NCI-H526 treated with DMSO at 0.1 percent for 48 hours (cell line): ENCODE measurements at places on chromosomes 3 and 15.

DNA sequence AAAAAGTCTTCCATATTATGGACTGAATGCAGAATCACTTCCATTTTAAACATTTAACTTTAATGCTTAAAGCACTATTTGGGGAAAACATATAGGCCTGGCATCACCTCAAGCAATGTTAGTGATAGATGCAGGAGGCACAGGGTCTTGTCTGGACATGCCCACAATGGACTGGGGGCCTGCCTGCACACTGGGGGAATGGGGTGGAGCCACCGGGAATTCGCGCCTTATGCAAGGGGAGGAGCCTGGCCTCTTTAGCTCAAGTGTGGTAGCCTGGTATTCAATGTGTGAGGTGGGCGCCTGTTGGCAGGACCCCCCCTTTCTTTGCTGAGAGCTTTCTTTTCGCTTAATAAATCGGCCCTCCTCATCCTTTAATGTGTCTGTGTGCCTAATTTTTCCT, 29.9 kb downstream of the ACKR4 start:
- no peak for DNase-seq

- no peak for DNase-seq
Measured at GRCh38 chr3:21587894-21588293, 163.1 kb downstream of the ZNF385D start.

- DNase-seq = no peak
Measured at GRCh38 chr15:76626611-76627010, 278.5 kb downstream of the SCAPER start.

GRCh38 chr3:122350814-122351418, 25.9 kb downstream of the CSTA start:
- no peak for DNase-seq

GRCh38 chr15:92158426-92158825, 235.3 kb upstream of the ST8SIA2 start:
- no peak for DNase-seq

- DNase-seq = no peak
Measured at GRCh38 chr3:126155280-126155640, 25.1 kb downstream of the ALDH1L1 start.

GRCh38 chr3:170953229-170953628, 44.8 kb upstream of the EIF5A2 start:
- DNase-seq = no peak

DNA sequence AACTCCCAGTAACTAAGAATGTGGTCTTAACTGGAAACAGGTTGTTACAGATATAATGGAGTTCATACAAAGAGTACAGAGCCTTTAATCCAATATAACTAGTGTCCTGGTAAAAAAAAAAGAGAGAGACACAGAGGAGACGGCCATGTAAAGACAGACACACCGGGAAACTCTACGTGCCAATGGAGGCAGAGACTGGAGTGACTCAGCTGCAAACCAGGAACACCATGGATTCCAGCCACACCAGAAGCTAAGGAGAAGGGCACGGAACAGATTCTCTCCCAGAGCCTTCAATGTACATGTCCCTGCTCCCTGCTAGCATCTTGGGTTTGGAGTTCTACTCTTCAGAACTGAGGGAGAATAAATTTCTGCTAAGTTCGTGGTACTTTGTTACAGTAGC, 4.5 kb downstream of the RNF168 start:
- no peak for DNase-seq

DNA sequence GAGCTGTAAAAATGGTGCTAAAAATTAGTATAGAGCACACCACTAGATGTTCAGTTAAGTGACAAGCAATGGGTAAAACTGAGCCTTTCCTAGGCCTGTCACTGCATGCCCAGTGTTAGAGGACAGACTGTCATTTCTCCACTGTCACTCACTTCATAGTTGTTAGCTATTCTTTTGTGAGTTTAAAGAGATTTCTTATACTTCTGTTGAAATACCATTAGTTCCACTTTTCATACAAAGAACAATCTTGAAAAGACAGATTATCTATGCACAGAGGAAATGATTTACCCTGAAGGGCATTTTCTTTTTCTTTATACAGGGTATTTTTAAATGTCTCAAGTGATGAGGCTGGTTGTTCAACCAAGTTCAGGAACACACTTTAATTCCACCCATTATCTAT, 28.3 kb upstream of the CHMP2B start:
- DNase-seq = no peak

- no peak for DNase-seq
Measured at GRCh38 chr3:9976721-9977709, 9.6 kb downstream of the EMC3 start.

- no peak for DNase-seq
Measured at GRCh38 chr15:64507845-64508244, 47.5 kb downstream of the ZNF609 start.

DNA sequence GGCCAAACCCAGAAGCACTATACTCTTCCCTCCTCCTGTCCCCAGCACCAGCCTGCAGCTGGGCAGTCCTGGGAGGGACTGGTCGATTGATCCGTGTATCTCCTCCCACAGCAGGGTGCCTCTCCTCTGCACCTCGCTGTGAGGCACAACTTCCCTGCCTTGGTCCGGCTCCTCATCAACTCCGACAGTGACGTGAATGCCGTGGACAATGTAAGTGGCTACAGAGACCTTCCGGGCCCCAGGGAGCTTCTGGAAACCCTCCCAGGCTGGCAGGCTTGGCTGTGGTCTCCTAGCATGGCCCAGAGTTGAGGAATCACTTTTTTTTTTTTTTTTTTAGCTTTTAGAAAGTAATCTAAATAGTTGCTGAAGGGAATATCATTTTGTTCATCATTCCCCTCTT, 30.7 kb downstream of the ANKDD1A start:
- DNase-seq = no peak

DNA sequence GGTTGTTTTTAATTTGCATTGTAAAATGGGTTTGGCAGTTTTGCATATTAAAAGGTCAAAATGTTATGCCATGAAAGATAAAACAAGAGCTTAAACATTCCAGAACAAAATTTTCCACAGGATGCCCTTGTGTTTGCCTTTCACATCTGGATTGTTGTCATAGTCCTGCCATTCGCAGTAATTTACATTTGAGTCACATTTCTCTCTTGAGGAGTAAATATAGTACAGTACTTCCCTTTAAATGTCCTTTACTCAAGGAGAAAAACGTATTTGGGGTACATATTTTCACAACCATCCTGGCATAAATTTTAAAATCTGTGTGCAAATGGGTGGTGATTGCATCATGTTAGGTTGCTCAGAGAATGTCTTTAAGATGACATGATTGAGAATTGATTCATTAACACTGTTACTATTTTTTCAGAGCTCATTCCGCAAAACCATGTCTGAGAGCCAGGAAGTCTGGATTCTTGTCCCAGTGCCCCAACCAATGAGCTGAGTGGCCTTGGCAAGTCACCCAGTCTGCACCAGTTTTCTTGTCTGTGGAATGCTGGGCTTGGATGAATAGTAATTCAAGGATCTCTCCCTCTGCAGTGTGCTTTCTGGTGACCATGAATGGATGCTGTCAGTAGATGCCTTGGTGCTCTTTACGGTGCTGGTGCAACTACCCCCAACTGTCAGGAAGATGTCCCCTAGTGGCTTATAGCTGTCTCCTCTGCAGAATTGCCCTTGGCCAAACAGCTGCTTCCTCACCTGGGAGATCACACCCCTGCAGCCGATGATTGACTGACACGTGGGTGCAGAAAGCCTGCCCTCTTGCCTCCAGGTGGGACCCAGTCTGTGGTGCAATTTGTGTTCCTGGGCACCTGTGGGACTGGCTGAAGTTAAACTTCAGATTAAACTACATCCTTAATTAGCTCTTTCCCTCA, 43.0 kb downstream of the ABHD5 start:
- DNase-seq = peak; percentile 6

DNA sequence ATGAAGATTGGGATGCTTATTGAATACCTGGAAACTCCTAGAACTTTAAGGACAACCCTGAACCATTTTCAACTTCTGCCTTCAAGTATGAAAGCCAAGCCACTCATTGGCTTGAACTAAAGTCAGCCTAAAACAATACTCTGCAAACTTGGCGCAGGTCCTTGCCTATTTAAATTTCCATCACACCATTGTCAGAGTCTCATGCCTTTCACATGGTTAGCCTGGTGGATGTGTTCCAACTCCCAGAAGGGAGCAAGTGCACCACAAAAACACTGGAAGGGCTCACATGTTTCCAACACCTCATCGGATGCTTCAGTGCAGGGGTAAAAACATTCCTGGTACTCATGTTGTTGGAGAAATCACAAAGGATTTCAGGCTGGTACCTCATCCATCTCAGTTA, 511.6 kb upstream of the MDFIC2 start:
- no peak for DNase-seq

GRCh38 chr3:69710153-69710977, 28.9 kb upstream of the MITF start:
- DNase-seq = no peak

GRCh38 chr3:3662610-3663009, 136.6 kb upstream of the LRRN1 start:
- no peak for DNase-seq

GRCh38 chr15:90362936-90363212, 10.8 kb downstream of the ZNF774 start:
- no peak for DNase-seq

- DNase-seq = no peak
Measured at GRCh38 chr3:194300382-194300758, 50.8 kb downstream of the CPN2 start.

DNA sequence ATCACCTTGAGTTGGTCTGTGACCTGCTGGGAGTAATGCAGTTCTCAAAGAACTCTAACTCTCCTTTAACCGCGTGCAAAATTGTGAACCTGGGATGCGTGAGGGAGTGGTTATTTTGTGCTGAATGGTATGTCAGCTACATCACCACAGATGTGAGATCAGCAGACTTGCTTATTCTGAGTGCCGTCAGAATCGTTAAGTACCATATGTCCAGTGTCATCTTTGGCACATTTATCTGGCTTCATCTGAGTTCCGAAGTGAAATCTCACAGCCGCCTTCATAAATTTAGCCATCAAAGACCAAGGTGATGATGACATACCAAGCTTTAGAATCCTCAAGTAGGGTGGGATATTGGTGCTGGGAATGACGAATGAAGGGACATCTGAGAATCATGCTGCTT, 347.2 kb upstream of the TPRG1 start:
- DNase-seq = no peak

DNA sequence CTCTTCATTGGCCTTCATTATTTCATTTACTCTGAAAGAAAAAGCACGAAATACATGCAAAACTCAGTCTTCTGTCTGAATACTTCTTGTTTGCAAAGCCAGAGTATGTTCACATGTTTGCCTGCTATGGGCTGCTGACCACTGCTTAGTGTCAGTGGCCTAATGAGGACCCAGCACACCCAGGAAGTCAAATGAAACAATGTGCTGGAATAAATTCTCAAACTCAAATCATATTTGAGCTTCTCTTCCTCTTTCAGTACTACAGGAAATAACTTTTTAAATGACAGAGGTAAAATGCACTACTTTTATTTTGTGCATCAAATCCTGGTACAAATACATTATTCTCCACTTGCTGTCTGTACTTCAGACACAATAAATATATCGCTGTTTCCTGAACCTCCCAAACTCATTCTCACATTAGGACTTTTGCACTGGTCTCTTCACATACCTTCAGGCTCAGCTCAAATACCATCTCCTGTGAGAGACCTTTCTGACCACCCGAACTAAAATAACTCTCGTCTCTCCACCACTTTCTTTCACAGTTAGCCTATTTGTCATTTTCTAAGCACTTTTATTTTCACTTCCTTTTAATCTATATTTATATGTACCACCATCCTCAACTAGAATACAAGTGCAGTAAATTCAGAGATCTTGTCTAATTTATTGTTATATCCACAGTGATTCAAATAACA, 176.8 kb downstream of the TUSC7 start:
- no peak for DNase-seq

- no peak for DNase-seq
Measured at GRCh38 chr3:147113293-147114044, 292.9 kb downstream of the ZIC4 start.

DNA sequence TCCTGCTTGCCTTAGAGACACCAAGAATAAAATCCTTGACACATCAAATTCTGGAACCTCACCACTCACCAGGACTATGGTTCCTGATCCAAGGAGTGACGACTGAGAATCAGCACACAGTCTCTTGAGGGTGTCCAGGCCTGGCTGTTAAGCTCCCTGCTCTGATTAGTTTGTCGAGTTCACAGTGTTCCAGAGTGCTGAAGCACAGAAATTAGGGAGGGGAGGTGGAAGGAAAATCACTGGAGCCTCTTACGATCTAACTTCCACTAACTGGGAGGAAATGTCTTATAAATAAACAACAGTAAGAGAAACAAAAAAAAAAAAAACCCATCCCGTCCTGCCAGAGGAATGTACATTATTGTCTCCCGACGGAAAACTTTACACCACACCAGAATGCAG, 330.2 kb downstream of the TIGIT start:
- no peak for DNase-seq

DNA sequence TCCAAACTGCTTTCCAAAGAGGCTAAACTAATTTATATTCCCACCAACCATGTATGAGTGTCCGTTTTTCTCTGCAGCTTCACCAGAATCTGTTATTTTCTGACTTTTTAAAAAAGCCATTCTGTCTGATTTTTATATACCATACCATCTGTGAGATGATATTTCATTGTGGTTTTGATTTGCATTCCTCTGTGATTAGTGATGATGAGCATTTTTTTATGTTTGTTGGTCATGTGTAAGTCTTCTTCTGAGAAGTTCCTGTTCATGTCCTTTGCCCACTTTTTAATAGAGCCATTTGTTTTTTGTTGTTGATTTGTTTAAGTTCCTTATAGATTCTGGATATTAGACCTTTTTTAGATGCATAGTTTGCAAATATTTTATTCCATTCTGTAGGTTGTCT, 179.4 kb upstream of the ALCAM start:
- no peak for DNase-seq

DNA sequence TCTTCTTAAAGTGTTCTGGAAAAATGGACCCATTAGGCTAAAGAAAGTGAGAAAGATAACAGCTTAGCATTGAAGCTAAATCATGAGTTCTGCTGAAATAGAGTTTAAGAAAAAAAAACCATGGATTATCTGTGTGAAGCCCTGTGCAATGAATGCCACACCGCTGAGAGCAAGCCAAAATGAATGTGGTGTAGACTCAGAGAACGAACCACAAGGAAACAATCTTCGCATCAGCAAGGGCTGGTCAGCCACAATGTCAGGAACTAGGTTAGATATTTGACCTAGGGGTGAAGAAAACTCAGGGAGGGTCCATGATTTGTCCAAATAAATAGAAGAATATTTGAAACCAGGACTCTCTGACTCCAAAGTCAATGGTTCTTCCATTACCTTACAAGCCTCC, 91.4 kb upstream of the MEX3B start:
- no peak for DNase-seq

DNA sequence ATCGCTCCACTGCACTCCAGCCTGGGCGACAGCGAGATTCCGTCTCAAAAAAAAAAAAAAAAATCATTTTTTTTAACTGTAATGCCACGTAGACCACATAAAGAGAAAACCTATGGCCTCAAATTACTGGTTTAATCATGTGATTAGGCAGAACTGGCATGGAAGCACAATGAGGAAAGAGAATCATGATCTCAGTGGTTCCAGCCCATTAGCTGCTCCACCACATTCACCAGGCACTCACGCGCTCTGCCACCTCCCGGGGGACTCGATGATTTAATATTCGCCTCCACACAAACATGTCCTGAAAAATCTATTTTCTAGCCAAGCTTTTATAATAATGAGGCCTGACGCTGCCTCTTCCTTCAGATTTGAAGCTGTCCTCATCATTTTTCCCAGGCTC, 204.7 kb downstream of the TBL1XR1 start:
- DNase-seq = no peak

- no peak for DNase-seq
Measured at GRCh38 chr3:31733234-31733667, 200.5 kb downstream of the STT3B start.
